Naive thymus-derived CD8-positive, alpha-beta T cell (primary cell): ENCODE measurements at places on chromosomes 13 and 19.

DNA sequence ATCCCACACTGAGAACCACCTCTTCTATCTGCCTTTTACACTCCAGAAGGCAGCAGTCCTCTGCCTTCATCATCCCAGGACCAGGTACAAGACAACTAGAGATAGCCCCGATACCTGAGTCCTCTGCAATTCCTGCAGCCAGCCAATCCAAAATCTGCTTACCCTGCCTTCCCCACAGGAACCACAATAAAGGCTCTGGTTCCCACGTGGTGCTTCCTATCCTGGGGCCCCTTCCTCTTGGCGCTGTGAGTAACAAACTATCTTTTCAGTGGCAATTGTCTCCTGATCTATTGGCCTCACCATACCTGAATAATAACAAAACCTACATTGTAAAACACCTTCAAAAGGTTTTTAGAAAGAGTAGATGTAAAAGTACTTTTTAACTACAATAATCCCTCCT lies 63.1 kb downstream of the ZDHHC20 start:
- DNase-seq = peak; percentile 40
- H3K36me3 ChIP-seq = no peaks in the 10 kb centered on the region
- peak overlapping the region; percentile 65 for H3K27ac ChIP-seq
- H3K27me3 ChIP-seq = no peaks in the 10 kb centered on the region

DNA sequence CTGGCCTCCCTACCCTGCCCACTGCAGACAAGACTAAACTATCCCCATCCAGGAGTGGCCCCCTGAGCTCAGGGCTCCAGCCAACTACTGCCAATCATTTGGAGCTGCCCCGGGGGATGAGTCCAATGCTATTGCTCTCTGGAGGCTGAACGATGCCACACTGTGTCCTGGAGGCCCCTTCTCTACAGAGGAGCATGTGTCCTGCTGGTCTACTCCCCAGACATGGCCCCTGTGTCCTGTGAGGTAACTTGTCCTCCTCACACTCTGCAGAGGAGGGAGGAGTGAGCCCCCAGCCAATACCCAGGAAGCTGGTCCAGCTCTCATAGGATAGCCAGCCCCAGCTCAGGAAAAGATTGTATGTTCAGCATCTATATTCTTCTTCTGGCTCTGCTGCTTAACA lies 159.1 kb upstream of the GPR12 start:
- H3K4me3 ChIP-seq = no peak overlapping the region
- peaks cover 2% of the 10 kb centered on the region for H3K27me3 ChIP-seq
- H3K4me1 ChIP-seq = peaks cover 6% of the 10 kb centered on the region
- DNase-seq = no peak

- peaks cover 9% of the 10 kb centered on the region for H3K27me3 ChIP-seq
- H3K4me1 ChIP-seq = no peaks in the 10 kb centered on the region
- no peak for DNase-seq
- H3K4me3 ChIP-seq = no peak overlapping the region
Measured at GRCh38 chr13:26681036-26681435, 79.5 kb downstream of the GPR12 start.

- no peak for DNase-seq
- no peak overlapping the region for H3K27ac ChIP-seq
- no peaks in the 10 kb centered on the region for H3K36me3 ChIP-seq
- H3K4me1 ChIP-seq = peaks cover 1% of the 10 kb centered on the region
Measured at GRCh38 chr13:66424422-66424821, 805.7 kb downstream of the PCDH9 start.

DNA sequence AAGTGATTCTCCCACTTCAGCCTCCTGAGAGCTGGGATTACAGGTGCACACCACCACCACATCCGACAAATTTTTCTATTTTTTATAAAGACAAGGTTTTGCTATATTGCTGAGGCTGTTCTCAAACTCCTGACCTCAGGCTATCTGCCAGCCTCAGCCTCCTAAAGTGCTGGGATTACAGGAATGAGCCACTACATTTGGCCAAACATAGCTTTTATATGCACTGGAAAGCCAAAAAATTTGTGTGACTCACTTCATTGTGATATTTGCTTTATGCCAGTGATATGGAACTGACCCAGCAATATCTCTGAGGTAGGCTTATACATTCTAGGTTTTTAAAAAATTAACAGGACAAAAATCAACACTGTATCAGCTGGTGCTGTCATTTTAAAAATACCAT lies 26.8 kb upstream of the ACOD1 start:
- peaks cover 3% of the 10 kb centered on the region for H3K27me3 ChIP-seq
- H3K4me1 ChIP-seq = no peaks in the 10 kb centered on the region
- no peak for DNase-seq

GRCh38 chr13:94305463-94305862 lies 174.0 kb downstream of the DCT start:
- DNase-seq = no peak
- no peaks in the 10 kb centered on the region for H3K4me1 ChIP-seq
- H3K27ac ChIP-seq = no peak overlapping the region

GRCh38 chr13:52894413-52894812 lies 46.0 kb upstream of the PCDH8 start:
- no peak overlapping the region for H3K27ac ChIP-seq
- no peaks in the 10 kb centered on the region for H3K36me3 ChIP-seq
- H3K4me1 ChIP-seq = no peaks in the 10 kb centered on the region
- H3K4me3 ChIP-seq = no peak overlapping the region

GRCh38 chr19:872266-872951 lies 12.9 kb downstream of the CFD start:
- H3K36me3 ChIP-seq = peaks cover 27% of the 10 kb centered on the region
- peak overlapping the region; percentile 94 for H3K27ac ChIP-seq
- peak; percentile 85 for DNase-seq
- peak overlapping the region; percentile 85 for H3K4me3 ChIP-seq
- no peaks in the 10 kb centered on the region for H3K27me3 ChIP-seq

DNA sequence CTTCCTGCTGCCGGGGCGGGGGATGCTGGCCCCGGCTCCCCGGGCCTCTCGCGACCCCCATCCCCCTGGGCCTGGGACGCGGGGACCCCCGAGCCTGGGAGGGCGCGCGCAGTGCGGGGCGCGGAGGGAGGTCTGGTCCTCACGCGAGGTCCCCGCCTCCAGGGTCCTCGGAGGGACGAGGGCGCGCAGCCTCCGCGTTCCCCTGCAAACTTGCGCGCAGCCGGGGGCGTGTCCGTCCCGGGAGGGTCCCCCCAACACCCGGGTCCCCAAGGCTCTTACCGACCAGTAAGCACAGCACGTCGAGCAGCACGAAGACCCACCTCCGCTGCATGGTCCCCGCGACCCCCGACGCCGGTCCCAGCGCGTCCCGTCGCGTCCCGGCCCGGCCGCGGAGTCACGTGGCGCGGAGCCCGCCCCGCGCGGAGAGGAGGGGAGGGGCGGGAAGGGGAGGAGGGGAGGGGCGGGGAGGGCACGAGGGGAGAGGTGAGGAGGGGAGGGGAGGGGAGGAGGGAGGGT lies at the start of gene PLPP2:
TSS of gene PLPP2 (minus strand) at position 398 of the 516 bp plus-strand sequence. CDS start at position 331, 67 bp downstream.
- H3K27me3 ChIP-seq = peaks cover 13% of the 10 kb centered on the region
- DNase-seq = no peak
- H3K36me3 ChIP-seq = peaks cover 2% of the 10 kb centered on the region

- no peak overlapping the region for H3K27ac ChIP-seq
- H3K27me3 ChIP-seq = no peaks in the 10 kb centered on the region
- DNase-seq = no peak
- H3K4me3 ChIP-seq = no peak overlapping the region
- no peaks in the 10 kb centered on the region for H3K4me1 ChIP-seq
Measured at GRCh38 chr13:93029536-93029935, 197.1 kb upstream of the GPC6 start.

- H3K36me3 ChIP-seq = no peaks in the 10 kb centered on the region
- no peak overlapping the region for H3K4me3 ChIP-seq
- no peak for DNase-seq
- no peaks in the 10 kb centered on the region for H3K27me3 ChIP-seq
Measured at GRCh38 chr13:105655046-105655445, 880.4 kb downstream of the EFNB2 start.

- H3K27ac ChIP-seq = no peak overlapping the region
- peaks cover 3% of the 10 kb centered on the region for H3K36me3 ChIP-seq
- no peak overlapping the region for H3K4me3 ChIP-seq
- no peak for DNase-seq
- peaks cover 57% of the 10 kb centered on the region for H3K4me1 ChIP-seq
Measured at GRCh38 chr13:51624207-51624606, 39.9 kb downstream of the WDFY2 start.

GRCh38 chr19:20925481-20925880 lies 2.4 kb downstream of the ZNF85 start:
- peaks cover 26% of the 10 kb centered on the region for H3K4me1 ChIP-seq
- H3K27ac ChIP-seq = peak overlapping the region; percentile 58
- H3K36me3 ChIP-seq = peaks cover 15% of the 10 kb centered on the region
- no peak for DNase-seq

GRCh38 chr19:21574607-21575006 lies 69.2 kb downstream of the ZNF429 start:
- H3K27ac ChIP-seq = no peak overlapping the region
- peaks cover 6% of the 10 kb centered on the region for H3K4me1 ChIP-seq
- no peaks in the 10 kb centered on the region for H3K27me3 ChIP-seq
- H3K4me3 ChIP-seq = no peak overlapping the region
- no peak for DNase-seq
- H3K36me3 ChIP-seq = no peaks in the 10 kb centered on the region

DNA sequence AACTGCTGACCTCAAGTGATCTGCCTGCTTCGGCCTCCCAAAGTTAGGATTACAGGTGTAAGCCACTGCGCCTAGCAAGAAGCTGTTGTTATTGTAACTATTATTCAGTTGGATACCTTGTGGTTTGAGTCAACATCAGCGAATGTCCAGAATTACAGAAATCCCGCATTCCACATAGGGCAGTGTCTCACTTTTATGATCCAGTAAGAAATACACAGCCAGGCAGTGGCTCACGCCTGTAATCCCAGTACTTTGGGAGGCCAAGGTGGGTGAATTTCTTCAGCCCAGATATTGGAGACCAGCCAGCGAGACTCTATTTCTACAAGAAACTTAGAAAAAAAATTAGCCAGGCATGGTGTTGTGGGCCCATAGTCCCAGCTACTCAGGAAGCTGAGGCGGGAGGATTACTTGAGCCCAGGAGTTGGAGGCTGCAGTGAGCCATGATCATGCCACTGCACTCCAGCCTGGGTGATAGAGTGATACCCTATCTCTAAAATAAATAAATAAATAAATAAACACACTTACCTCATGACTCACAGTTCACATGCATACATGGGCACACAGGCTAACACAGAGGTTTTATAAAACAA lies 43.8 kb downstream of the SPTBN4 start:
- H3K27me3 ChIP-seq = peaks cover 44% of the 10 kb centered on the region
- DNase-seq = no peak
- peaks cover 6% of the 10 kb centered on the region for H3K4me1 ChIP-seq

DNA sequence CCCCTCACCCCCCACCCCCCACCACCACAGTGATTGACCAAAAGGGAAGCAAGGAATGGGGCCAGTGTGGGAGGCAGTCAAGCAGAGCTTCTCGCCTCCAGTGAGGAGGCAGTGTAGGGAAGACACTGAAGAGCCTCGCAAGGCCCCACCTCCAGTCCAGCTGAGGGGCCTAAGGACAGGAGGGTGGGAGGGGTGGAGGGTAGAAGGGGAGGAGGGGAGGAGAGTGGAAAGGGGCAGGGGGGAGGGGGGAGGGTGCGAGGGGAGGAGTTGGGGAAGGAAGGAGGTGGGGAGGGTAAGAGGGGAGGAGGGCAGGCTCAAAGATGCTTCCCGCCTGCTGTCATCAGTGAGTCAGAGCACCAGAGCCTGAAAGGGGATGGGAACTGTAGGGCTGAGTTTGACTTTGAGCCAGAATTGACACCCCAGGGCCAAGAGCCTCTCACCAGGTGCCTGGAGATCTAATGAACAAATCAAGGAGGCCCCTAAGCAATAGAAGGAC lies 786.2 kb downstream of the UQCRFS1 start:
- no peak overlapping the region for H3K27ac ChIP-seq
- peaks cover 3% of the 10 kb centered on the region for H3K27me3 ChIP-seq
- no peaks in the 10 kb centered on the region for H3K36me3 ChIP-seq
- H3K4me3 ChIP-seq = no peak overlapping the region

DNA sequence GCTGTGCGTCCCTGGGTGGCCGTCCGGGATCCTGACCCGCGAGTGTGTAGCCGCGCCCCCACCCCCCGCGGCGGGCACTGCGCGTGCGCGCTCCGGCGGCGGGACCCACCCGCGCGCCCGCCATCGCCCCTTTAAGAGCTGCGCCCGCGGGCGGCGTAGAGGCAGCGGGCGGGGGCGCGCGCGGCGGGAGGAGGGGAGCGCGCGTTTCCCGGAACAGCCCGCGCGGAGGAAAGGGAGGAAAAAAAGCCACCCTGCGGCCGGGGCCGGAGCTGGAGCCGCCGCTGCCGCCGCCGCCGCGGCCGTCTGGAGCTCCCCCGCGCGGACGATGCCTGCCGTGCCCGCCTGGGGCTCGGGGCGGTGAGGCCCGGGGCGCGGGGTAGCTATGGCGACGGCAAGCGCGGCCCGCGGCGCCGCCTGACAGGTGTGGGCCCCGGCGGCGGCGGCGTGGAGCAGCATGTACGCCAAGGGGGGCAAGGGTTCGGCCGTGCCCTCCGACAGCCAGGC lies at the start of gene SSBP4:
TSS of gene SSBP4 (plus strand) at position 204 of the 504 bp plus-strand sequence. CDS start at position 455, 251 bp downstream.
- H3K27ac ChIP-seq = peak within 1 kb of the TSS; percentile 53
- peak within 1 kb of the TSS; percentile 83 for H3K4me3 ChIP-seq
- H3K36me3 ChIP-seq = no peaks in the 10 kb centered on the region
- DNase-seq = peak; percentile 56
- peaks cover 83% of the 10 kb centered on the region for H3K4me1 ChIP-seq

DNA sequence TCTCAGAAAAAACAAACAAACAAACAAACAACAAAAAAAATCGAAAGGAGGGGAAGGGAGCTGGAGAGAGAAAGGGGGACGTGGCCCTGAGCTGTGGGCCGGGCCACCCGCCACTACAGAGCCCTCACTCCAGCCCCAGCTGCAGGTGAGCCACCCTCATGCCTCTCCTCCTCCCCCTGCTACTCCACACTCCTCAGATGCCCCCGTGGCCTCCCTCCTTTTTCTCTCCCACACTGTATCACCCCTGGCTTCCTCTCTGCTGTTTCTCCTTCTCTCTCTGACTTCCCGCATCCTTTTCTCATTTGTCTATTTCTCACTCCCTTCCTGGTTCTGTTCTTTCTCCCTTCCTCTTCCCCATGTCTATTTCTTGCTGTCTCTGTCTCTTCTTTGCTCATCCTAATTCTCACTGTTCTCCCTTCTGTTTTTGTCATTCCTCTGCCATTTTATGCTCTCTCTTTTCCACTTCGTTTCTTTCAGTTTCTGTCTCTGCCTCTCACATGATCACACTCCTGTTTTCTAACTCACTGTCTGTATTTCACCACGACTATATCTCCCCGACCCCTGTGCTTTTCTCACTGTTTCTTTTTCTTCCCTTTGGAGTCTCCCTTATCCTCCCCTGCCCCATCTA lies 2.7 kb downstream of the KLK2 start:
- no peaks in the 10 kb centered on the region for H3K4me1 ChIP-seq
- H3K36me3 ChIP-seq = no peaks in the 10 kb centered on the region
- H3K27ac ChIP-seq = no peak overlapping the region
- H3K4me3 ChIP-seq = no peak overlapping the region
- no peak for DNase-seq
- peaks cover 38% of the 10 kb centered on the region for H3K27me3 ChIP-seq
